ENCODE measurements at places on chromosomes 16 and 17.

DNA sequence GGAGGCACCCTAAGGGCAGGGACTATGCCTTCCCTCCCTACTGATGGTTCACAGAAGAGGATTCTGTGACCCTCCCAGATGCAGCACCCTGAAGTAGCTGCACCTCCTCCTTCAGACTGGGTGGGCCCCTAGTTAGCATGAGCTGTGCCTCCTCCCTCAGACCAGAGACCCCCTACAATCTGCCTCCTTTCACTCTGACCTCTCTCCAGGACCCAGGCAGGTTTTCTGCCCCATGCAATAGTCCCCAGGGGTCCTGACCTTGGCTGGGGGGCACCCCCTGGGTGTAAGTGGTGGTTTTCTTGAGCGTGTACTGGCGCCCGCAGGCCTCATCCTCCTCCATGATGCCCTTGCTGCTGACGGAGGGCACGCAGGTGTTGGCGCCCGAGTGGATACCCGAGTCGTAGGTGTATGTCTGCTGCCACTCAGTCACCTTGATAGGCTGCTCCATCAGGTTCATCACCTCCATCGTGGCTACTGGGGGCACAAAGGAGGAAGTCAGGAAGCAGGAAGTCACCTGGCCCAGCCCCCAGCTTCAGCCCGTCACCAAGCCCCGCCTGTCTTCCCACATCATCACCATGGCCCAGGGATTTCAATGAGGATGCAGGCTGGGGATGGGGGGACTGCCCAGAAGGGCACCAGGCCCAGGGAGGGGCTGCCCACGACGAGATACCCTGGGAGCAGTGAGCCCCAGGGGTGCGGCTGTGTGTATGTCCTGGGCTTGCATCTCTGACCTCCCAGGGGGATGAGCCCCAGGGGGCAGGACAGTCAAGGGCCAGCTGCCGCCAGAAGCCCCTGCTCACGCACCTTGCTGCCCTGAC, 14.9 kb downstream of the JUP start:
- no peak for DNase-seq

GRCh38 chr17:55436224-55437158, 14.9 kb upstream of the MMD start:
- DNase-seq, result no peak

DNA sequence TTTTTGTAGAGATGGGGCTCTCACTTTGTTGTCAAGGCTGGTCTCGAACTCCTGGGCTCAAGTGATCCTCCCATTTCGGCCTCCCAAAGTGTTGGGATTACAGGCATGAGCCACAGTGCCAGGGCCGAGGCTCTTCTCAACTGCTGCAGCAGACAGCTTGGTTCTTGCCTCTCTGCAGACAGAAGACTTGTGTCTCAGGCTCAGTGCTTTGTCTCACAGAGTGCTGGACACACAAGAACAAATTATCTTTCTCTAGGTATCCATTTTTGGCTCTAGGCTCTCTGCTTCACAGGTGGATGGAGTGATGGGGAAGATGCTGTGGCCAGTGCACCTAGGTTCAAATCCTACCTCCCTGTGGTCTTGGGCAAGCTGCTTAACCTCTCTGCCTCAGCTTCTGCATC, 80.8 kb upstream of the RNU2-1 start:
- no peak for DNase-seq

DNA sequence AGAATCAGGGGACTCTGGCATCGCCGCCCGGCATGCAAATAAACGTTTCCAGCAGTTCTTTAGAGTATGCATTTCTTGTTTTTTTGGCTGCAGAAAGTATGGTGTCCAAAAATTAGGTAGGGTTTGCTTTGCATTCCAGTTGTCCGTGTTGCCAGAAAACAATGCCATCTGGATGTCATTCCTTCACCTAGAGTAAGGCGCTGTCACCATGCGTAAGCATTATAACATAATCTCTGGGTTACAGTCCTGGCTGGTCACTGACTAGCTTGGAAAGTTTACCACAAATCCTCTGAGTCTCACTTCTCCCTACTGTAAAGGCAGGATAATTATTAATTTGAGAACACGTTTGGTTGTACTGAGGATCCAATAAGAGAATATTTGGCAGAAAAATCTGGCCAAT, 457.7 kb downstream of the XYLT1 start:
- DNase-seq, result no peak

- DNase-seq, result no peak
Measured at GRCh38 chr16:71383054-71383773, 24.7 kb downstream of the CALB2 start.

- DNase-seq, result peak; percentile 66
Measured at GRCh38 chr17:75848523-75849278, 4.5 kb upstream of the UNC13D start.

- DNase-seq, result peak; percentile 15
Measured at GRCh38 chr17:8223356-8224126, 13.2 kb upstream of the AURKB start.

DNA sequence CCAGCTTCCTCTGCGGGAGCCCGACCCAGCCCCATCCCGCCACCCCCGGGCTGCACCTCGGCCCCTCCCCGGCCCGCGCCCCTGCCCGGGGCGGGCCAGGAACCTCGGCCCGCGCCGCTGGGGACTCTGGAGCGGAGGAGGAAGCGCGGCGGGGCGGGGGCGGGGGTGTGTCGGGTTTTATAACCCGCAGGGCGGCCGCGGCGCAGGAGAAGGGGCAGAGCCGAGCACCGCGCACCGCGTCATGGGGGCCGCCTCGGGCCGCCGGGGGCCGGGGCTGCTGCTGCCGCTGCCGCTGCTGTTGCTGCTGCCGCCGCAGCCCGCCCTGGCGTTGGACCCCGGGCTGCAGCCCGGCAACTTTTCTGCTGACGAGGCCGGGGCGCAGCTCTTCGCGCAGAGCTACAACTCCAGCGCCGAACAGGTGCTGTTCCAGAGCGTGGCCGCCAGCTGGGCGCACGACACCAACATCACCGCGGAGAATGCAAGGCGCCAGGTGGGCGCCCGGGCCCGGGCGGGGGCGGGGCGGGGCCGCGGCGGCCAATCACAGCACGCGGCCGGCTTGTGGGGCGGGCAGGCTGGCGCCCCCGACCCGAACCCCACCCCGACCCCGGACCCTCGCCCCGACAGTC, at the start of gene ACE:
ACE (plus strand) TSS at position 208 of the 626 bp plus-strand sequence; CDS start at position 242, 34 bp downstream.
- DNase-seq, result no peak

GRCh38 chr17:1029196-1029921, 32.4 kb downstream of the TIMM22 start:
- no peak for DNase-seq

- no peak for DNase-seq
Measured at GRCh38 chr16:47392081-47392480, 68.8 kb downstream of the ITFG1 start.

DNA sequence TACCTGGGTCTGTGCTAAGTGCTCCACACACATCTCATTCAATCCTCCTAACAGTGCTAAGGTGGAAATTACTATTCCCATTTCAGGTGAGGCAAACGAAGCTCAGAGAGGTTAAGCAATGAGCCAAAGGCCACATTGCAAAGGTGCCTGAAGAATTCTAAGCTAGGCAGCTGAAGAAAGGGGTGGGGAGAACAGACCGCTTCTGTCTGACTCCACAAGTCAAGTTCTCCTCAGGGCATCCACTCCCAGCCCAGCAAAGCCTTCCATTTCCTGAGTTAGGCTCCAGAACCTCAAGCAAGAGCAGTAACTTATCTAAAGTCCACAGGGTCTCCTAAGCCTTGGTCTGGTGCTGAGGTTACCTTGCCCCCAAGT, 27.0 kb upstream of the MRPS23 start:
- DNase-seq, result no peak

- DNase-seq, result no peak
Measured at GRCh38 chr16:64276646-64277045, 845.2 kb downstream of the CDH11 start.

GRCh38 chr17:82383411-82383810, 11.8 kb downstream of the UTS2R start:
- DNase-seq, result no peak

GRCh38 chr17:79019632-79020584, 4.1 kb upstream of the C1QTNF1 start:
- no peak for DNase-seq

- DNase-seq, result no peak
Measured at GRCh38 chr17:66038125-66038524, 153.8 kb downstream of the CEP112 start.

- DNase-seq, result peak; percentile 57
Measured at GRCh38 chr16:785563-786535, 2.3 kb downstream of the RPUSD1 start.

GRCh38 chr17:973053-973452, 6.5 kb downstream of the NXN start:
- DNase-seq, result no peak

DNA sequence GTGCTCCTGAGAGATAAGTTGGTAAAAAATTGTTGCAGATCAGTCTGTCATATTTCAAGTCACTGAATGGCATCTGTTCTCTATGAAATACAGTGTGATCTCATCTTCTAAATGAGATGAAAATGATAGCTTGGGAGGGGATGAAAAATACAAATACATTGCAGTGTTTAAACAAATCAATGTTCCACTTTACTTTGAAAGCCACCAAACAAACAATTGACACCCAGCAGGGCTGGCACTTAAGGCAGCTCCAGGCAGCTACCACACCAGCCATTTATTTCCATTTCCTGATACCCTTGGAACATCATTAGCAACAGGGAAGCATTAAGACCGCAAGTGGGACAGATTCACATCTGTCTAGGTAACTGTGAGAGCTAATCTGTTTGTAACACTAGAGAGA, 827.6 kb upstream of the KIF2B start:
- DNase-seq, result no peak

DNA sequence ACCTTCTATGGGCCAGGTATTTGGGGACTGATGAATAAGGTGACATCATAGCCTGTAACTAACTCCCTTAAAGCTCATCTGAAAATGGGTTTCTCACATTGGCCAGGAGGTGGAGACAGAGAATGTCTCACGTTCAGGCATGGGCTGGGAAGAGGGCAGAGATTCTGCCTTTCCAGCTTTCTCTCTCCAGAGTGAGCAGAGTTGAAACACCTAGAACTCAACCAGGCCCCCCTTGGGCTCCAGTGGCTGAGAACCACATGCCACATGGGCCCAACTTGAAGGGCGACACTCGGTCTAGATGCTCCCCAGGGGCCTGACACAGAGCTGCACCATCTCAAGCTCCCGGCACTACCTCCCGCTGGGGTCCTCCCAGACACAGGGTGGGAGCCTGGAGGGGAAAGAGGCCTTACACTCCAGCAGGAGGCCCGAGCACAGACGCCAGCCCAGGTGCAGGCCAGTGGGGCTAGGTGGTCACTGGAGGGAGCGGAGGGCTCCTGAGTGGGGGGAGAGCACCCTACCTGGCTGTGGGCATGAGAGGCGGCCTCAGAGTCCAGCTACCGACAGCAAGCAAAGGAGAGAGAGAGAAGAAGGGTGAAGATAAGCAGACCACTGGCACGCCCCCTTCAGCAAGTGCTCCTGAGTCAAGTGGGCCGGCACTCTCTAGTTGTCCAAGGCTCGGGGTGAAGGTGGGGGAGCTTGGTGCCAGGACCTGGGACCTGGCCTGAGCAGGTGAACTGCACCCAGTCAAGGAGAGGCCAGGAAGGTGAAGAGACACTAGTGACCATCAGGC, 55.9 kb downstream of the MYO18A start:
- no peak for DNase-seq

- DNase-seq, result peak; percentile 51
Measured at GRCh38 chr17:57783338-57783742, 38.2 kb upstream of the CCDC182 start.

DNA sequence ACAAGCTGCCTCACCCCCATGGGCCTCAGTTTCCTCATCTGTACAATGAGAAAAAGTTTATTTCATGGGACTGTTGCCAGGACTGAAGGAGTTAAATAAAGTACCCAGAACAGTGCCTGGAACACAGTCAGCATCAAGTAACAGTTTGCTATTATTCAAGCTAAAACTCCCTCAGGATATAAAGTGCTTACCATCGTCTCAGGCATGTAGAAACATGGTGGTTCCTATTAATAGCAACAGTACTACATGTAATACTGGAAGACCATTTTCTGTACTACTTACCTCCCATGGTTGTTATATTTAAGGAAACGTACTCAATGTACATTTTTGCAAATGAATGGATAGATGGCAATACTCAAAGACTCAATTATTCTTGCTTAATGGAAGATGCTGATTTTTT, 93.4 kb downstream of the NCOR1 start:
- no peak for DNase-seq

- DNase-seq, result no peak
Measured at GRCh38 chr17:14359163-14360020, 58.5 kb downstream of the HS3ST3B1 start.

DNA sequence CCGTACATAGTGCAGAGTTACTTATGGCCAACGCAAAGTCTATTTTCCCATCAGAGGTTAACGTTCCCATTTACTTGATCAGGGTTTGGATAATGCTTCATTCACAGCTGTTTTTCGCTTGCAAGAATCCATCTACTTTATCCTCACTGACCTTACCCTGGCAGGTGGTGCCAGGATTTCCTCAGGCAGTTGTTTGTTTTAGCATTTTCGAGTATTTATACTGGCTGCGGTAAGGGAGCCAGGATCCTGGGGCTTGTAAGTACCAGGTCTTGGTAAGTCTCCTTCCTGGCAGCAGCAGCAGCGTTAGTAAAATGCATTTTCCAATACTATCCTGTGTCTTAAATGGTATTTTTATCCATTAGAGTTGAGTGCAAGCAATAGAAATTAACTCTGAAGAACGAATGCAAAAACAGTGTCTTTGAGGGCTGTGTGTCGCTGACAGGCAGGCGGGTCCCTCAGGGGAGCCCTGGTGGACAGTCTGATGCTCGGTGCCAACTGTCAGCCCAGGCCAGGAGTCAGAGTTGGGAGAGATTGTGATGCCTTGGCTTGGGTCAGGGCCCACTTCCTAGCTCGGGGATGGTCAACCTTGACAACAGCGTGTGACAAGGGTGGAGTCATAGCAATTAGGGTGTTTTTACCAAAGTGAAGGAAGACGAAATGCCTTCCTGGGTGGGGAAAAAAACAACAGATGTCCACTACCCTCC, 92.4 kb upstream of the HSBP1 start:
- DNase-seq, result no peak

DNA sequence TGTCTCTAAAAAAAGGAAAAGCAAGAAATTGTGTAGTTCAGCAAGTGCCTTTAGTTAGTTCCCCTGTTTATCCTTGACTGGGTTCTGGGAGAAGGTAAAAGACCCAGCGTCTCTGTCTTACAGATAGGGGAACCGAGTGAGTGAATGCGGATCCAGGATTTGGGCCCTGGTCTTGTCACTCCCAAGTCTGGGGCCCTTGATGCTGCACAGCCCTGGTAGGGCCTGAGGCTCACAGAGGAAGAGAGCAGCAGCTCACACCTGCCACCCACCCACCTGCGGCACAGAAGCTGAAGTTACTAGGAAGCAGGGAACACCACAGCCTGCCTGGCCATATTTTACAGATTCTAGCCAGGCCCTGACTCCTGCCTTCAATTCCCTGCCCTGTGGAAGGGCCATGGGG, 22.2 kb downstream of the LASP1 start:
- no peak for DNase-seq

GRCh38 chr16:71572497-71573116, 4.3 kb downstream of the TAT start:
- no peak for DNase-seq

GRCh38 chr17:3847165-3847670, 1.2 kb upstream of the NCBP3 start:
- no peak for DNase-seq

DNA sequence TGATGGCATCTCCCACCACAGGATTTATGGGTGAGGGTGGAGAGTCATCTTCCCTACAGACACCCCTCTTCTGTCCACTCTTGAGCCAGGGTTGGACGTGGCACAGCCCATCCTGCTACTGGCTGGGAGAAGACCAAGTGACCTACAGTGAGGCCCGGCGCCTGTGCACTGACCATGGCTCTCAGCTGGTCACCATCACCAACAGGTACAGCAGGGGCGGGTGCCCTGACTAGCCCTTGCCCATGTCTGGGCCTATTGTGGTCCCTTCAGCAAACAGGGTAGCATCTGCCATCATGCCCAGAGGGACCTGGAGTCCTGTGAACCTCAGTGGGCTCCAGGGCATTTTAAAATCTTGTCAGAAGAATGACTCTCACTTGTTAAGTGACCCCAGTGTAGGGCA, 48.2 kb downstream of the MRC2 start:
- DNase-seq, result no peak

All from activated CD4-positive, CD25-positive, alpha-beta regulatory T cell (primary cell).